ENCODE measurements at places on chromosomes 3 and 15.

GRCh38 chr3:67995206-67995605 is 340.8 kb upstream of the SUCLG2 start:
- no peak for DNase-seq

DNA sequence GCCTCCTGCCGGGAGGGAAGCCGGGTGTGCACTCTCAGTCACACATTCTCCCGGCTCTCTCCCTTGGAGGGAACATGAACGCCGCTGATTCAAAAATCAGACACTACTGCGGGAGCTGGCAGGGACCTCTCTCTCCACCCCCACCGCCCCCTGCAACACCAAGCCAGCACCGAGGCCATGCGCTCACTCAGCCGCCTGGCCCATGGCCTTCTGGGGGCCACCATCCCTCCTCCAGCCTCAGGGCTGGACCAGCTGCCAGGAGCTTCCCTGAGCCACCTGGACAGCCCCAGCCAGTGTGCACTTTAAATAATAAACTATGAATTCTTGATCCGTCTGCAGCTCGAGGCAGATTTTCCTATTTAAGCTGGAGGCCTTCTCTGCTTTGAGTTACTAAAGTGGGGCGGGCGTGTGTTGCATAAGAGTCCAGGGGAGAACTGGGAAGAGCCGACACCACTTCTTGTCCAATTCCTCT is 30.6 kb downstream of the ADAMTS17 start:
- DNase-seq: no peak

- no peak for DNase-seq
These were observed 68.7 kb upstream of the PLXNA1 start for GRCh38 chr3:126914226-126914625.

DNA sequence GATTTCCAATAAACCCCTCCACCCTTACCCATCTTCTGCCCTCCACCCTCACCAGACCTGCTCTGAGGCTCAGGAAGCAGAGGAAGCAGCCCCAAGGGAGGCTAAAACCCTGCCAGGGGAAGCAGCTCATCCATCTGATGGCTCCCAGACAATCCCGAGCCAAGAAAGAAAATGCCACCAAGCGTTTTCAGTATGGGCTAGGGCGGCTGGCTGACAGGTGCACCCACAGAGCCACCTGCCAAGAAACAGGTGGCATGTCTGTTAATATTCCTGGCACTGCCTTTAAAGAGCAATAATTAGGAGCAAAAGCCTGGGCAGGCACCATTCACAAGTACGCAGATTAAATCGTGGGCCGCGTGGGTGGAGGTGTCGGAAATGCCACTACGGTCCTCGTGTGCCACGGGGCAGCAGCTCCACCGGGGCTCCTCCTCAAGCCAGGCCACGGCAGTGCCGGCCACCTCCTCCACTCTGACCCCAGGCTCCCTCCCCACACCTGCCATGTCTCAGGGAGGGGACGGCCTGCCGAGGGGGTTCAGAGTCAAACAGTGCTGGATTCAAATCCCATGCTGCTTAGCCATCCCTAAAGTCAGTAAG is 23.9 kb upstream of the GRIP2 start:
- no peak for DNase-seq

- DNase-seq: no peak
These were observed at the start of gene CD200R1 for GRCh38 chr3:112974894-112975293. CD200R1 (minus strand) TSS chr3:112975103; CDS start chr3:112974857, 246 bp downstream.

DNA sequence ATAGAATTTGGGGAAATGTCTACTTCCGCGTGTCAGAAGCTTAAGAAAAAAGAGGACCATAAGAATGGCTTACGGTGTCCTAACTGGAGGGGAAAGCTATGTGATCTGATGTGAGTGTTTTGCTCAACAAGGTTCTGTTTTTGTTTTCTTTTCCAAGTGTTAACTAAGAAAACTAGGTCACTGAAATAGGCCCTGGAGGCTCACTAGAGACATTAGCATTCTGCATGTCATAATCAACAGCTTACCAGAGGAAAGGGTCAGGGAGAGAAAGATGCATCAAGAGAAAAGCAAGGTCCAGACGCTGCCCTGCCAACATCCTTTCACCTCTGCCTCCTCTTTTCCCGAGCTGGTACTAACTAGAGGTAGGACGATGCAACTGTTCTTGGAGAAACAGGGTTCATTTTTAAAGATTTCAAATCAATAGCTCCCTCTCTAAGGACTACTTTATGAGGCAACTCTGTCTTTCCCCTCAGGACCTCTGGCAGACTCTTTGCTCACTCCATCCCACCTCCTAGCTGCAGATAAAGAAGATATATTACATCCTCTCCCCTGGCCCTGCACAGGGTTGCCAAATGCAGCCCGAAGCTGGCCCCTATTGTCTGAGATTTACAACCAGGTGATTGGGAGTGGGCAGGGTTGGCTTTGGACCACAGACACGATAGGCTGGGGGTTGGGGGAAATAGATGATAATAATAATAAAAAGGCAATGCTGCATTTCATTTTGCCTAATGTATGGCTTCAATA is 209.9 kb upstream of the SLC2A2 start:
- peak; percentile 9 for DNase-seq

DNA sequence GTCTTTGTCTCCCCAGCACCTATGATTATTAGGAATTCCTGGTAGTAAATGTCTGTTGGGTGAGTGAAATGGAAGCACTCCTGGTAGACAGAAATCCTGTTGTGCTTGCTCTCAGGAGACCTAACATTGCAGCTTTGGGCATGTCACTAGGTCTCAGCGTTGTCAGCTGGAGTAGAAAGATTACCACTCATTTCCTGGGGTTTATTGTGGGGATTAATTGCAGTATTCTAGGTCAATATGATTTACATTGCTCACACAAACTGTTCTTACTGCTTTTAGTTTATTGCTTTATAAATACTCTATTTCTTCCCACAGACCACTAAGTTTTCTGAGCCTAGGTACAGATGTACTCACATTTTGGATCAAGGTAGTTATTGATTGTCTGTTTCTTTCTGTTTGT is 5.1 kb downstream of the TSEN2 start:
- DNase-seq: no peak

DNA sequence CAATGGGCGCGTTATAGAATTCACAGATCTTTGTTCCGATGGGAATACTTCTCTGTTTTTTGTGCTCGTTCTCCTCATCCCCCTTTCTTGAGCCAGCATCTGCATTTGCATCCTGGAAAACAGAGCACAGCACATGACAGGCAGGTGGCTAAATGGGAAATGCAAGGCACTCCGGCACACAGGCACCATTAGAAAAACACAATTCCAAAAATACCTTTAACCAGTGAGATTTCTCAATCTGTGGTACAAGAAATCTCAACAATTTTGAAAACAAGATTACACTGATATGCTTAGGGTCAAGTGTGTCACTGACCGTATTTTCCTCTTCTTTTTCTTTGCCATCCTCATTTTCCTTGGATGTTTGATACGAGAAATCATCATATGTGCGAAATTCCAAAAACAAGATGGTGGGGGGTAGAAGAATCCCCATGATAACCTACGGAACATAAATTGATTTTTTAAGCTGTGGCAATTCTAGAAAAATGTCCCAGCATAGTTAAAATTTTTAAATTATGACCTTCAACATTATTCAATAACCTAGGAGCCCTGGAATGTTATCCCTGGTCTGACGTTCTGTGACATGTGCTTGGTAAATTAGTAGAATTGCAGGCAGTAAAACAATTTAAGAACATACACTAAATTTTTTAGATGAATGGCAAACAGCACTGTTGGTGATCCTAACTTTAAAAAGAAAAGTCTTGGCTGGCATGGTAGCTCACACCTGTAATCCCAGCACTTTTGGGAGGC is 46.5 kb upstream of the MTMR10 start:
- DNase-seq: no peak

DNA sequence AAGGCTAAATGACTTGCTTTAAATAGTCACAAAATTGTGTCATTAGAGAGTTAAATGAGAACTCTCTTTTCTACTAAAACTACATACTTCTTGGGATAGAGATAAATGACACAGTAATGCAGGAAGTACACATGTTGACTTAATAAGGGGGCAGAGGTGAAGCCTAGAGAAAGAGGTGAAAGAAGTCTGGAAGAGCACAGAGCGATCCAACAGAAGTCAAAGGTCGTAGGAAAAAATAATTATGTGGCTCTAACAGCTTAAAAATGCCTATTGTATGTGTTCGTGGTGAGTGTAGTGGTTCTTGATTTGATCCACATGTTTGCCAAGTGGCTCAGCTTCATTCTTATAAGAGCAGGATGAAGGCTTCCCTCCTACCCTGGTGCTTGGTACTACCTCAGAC is 61.7 kb downstream of the TMEM212 start:
- DNase-seq: peak; percentile 26

DNA sequence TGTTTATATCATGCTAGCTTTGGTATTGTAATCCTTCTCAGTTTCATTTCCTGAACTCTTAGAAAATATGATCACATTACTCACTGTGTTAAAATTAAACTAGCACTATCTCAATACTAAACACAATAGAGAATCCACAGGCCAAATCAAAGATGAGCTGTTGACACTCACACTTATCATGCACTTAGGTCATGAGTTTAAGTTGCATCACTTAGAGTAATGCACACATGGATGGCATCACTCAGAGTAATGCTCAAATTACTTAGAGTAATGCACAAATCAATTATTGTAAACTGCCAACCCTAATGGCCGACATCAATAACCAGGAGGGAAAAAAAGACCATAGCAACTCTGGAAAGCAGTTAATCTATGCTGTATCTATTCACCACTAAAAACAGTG is 40.0 kb upstream of the MCF2L2 start:
- DNase-seq: no peak

DNA sequence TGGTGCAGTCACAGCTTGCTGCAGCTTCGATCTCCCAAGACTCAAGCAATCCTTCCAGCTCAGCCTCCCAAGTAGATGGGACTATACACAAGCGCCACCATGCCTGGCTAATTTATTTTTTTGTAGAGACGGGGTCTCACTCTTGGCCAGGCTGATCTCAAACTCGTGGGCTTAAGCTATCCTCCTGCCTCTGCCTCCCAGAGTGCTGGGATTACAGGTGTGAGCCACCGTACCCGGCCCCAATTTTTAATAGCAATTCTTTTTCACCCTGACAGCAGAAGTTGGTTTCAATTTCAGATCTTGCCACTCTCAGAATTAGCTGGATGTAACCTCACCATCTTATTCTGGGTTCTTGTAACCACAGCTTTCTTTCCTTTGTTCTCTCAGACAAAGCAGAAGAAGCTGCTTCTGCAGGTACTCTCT is 64.8 kb downstream of the TRIM71 start:
- DNase-seq: no peak

GRCh38 chr3:160106905-160107861 is 118.0 kb upstream of the C3orf80 start:
- no peak for DNase-seq

DNA sequence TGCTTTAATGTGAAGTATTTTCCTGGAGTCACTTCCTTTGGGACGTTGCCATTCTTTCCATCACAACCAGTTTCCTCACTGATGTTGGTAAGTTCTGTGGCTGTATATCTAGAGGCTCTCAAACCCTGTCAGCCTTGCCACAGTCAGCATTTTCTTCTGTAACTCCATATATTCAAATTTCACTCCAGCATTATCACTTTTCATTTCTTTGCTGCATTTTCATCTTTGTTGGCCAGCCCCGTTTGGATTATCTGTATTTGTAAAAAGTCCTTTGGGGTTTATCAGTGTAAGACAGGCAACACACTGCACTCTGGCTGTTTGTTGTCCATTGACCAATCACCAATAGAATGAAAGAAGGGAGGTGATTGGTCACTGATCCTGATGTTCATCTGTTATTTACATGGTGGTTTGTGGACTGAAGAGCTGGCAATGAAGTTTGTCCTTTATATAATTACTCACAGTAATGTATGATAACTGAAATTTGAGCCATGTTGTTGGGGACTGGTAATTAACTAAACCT is 20.3 kb downstream of the GMPS start:
- DNase-seq: peak; percentile 75

GRCh38 chr3:13281507-13282357 is 138.4 kb downstream of the NUP210 start:
- DNase-seq: peak; percentile 12

GRCh38 chr15:70557521-70558258 is 205.7 kb downstream of the UACA start:
- DNase-seq: no peak

DNA sequence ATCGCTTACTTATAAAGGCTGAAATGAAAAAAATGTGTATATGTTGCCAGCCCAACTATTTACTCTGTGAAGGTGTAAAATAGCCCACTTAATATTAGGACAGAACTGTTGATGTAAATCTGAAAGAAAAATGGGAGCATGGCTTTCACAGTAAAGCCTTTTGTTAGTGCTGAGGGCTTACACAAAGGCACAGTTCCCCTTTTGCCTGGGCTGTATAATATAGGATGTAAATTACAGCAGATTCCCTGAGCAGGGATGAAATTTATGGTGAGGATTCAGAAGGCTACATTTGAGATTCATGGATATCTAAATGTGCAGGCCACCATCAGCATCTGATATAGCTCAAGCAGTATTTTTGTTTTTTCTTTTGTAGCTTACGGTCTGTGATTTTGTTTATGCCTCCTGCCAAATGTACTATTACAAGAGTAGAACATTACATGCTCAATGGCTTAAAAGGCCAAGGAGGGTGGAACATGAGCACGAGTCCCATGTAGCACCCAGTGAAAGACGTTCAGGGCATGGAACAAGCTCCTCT is 109.1 kb upstream of the ATP10A start:
- no peak for DNase-seq

DNA sequence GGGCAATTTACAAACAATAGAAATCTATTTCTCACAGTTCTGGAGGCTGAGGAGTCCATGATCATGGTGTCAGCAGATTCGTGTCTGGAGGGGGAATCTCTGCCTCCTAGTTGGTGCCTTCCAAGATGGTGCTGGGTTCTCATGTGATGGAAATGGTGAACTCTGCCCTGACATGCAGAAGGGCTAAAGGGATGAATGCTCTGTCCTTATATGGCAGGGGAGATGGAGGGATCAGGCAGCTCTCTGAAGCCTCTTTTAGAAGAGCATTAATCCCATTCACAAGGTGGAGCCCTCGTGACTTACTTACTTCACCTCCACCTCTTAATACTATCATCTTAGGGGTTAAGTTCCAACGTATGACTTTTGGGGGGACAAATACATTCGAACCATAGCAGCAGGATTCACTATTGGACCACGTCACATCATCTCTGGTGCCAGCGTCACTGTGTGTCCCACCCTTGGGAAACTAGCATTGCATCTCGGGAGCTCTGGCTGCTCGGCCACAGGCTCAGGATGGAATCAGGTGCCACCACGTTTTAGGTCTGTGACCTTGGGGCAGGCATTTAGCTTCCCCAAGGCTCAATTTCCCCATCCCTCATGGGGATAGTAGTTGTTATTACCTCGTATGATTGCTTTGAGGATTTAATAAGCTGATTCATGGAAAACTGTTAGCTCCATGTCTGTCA is 53.0 kb downstream of the SV2B start:
- DNase-seq: no peak

GRCh38 chr3:57890874-57891273 is 117.3 kb upstream of the FLNB start:
- DNase-seq: no peak

GRCh38 chr3:40669176-40669575 is 144.4 kb downstream of the ZNF621 start:
- no peak for DNase-seq

- no peak for DNase-seq
These were observed 98.8 kb upstream of the MB21D2 start for GRCh38 chr3:193016437-193016901.

Data from mesenchymal stem cell (in vitro differentiated cells and primary cell).